ENCODE measurements at places on chromosomes 2 and 18. TPM values are rescaled to one million over a fixed set of nuclear protein-coding genes. Genes with fewer than 3 reads are reported as not detected.

DNA sequence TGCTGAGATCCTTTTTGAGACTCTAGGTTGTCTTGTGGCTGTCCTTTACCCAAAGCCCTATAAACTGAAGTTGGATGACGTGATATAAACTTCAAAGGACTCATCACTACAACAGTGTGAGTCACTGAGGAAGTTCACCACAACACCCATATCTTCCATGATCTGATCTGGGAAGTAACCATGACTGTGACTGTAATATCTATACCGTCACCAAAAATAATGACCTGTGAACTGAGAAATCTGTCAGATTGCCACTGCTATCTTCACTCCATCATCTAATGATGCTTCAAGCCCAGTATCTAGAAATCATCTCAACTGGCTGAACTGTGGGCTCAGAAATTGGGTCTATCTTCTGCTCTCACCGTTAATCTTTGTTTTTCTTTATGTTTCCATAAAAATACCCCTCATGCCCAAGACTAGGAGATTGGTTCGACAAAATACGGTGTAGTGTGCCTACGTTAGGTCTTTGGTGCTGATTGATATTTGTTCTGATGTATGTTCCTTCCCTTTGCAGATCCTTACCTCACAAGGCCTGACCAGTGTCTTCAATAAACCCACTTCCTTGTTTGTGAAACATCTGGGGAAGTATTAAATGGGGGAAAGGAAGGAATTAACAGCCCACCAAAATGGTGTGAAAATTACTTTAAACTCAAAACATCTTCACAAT lies 78.2 kb downstream of the MYL12B start:
- no peaks in the 10 kb centered on the region for H3K36me3 ChIP-seq
- H3K27ac ChIP-seq: no peak overlapping the region
- no peaks in the 10 kb centered on the region for H3K27me3 ChIP-seq
- H3K4me3 ChIP-seq: no peak overlapping the region
- H3K4me1 ChIP-seq: no peaks in the 10 kb centered on the region

- H3K4me3 ChIP-seq: peak overlapping the region; percentile 57
- H3K4me1 ChIP-seq: peaks cover 41% of the 10 kb centered on the region
- H3K27ac ChIP-seq: peak overlapping the region; percentile 76
- DNase-seq: no peak
- H3K36me3 ChIP-seq: no peaks in the 10 kb centered on the region
Observed at GRCh38 chr2:98445683-98446581, 1.3 kb downstream of the INPP4A start.

DNA sequence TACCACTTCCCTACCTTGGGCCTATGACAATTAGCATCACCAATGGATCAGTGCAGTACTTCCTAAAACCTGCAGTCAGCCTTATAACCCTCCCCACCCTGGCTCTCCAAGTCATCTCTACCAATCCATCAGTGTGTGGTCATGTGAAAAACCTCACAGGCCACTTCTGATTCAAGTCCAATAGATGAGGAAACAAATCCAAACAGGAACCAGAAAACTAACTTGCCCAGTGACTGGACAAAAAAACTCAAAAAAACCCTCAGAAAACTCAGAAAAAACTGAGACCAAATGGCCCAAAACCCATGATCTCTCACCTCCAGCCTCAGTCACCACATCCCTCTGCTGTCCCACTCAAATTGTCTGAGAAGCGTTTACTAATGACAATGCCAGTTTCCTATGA lies 43.3 kb downstream of the TGFA start:
- H3K4me3 ChIP-seq: no peak overlapping the region
- no peak overlapping the region for H3K27ac ChIP-seq
- H3K36me3 ChIP-seq: no peaks in the 10 kb centered on the region
- H3K4me1 ChIP-seq: no peaks in the 10 kb centered on the region
- no peaks in the 10 kb centered on the region for H3K27me3 ChIP-seq
- no peak for DNase-seq

DNA sequence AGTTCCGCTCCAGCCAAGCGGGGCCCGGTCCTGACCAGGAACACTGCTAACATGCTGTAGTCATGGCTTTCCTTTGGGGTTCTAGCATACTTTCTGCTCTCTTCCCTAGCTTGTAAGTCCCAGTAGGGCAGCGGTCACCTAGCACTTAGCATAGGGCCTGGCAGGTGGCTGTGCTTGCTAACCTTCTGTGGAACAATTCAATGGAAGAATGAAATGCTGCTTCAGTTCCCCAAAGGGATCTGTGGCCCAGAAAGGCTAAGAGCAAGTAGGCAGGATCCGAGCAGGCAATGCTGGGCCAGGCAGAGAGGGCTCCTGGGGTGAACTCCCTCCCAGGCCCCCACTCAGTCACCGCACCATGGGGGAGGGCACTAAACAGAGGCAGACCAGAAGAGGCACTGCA lies 266.8 kb downstream of the CELF4 start:
- DNase-seq: no peak
- no peak overlapping the region for H3K4me3 ChIP-seq
- peaks cover 15% of the 10 kb centered on the region for H3K4me1 ChIP-seq
- no peaks in the 10 kb centered on the region for H3K27me3 ChIP-seq
- peak overlapping the region; percentile 35 for H3K27ac ChIP-seq
- H3K36me3 ChIP-seq: no peaks in the 10 kb centered on the region

DNA sequence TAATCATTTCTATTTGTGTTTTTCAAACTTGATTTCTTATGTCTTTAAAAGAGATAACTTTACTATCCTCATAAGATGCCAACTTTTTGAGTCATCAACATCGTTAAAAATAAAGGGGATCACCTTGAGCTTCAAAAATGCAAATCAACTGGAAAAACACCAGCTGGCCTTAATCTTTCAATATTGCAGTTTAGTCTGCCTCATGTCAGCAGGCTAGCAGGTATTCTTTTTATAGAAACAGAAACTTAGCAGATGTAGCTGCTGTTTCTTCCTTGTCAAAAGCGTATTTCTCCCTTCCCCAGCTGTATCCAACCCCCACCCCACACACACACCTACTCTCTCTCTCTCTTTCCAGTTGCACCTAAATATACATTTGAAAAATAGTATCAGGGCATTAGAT lies 154.1 kb upstream of the ZNF804A start:
- no peaks in the 10 kb centered on the region for H3K36me3 ChIP-seq
- no peaks in the 10 kb centered on the region for H3K27me3 ChIP-seq
- no peak overlapping the region for H3K27ac ChIP-seq
- H3K4me1 ChIP-seq: no peaks in the 10 kb centered on the region

DES gene
- polyA plus RNA-seq: 162 TPM

CKAP2L gene
- polyA plus RNA-seq: under 0.01 TPM

ABCB11 gene
- polyA plus RNA-seq: 0.60 TPM

CXCR2 gene
- polyA plus RNA-seq: 0.60 TPM

- H3K27ac ChIP-seq: no peak overlapping the region
- H3K4me1 ChIP-seq: no peaks in the 10 kb centered on the region
- H3K4me3 ChIP-seq: no peak overlapping the region
- no peak for DNase-seq
- H3K27me3 ChIP-seq: no peaks in the 10 kb centered on the region
Observed at GRCh38 chr18:73638709-73639108, 508.9 kb downstream of the FBXO15 start.

DNA sequence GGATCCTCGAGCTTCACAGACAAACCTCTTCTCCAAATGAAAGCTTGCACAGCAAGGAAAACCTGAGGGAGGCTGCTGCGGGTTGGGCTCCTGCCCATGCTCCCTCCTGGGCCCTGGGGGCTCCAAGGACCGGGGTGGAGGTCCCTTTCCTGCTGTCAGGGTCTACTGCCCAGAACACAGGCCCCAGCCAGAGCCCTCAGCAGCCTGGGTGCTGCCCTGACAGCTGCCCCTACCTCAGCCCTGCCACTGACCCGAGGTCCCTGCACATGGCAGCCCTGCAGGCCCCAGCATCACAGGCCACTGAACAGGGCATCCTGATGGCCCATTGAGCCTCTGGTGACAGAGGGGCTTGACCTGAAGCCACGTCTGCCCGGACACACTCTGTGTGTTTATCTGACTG lies 41.0 kb downstream of the CROCC2 start:
- H3K27me3 ChIP-seq: no peaks in the 10 kb centered on the region
- peak; percentile 13 for DNase-seq
- H3K27ac ChIP-seq: no peak overlapping the region
- no peaks in the 10 kb centered on the region for H3K4me1 ChIP-seq
- H3K36me3 ChIP-seq: no peaks in the 10 kb centered on the region

MFSD6 gene
- polyA plus RNA-seq: 8.4 TPM

DNA sequence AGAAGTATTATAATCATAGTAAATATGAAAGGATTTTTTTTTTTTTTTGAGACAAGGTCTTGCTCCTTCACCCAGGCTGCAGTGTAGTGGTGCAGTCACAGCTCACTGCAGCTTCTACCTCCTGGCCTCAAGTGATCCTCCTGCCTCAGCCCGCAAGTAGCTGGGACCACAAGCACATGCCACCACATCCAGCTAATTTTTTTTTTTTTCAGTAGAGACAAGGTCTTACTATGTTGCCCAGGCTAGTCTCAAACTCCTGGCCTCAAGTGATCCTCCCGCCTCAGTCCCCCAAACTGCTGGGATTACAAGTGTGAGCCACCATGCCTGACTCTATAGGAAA lies 301.6 kb upstream of the STON1 start:
- no peak overlapping the region for H3K27ac ChIP-seq
- H3K36me3 ChIP-seq: no peaks in the 10 kb centered on the region
- DNase-seq: no peak
- H3K27me3 ChIP-seq: no peaks in the 10 kb centered on the region
- H3K4me1 ChIP-seq: no peaks in the 10 kb centered on the region
- H3K4me3 ChIP-seq: no peak overlapping the region

- H3K36me3 ChIP-seq: no peaks in the 10 kb centered on the region
- no peaks in the 10 kb centered on the region for H3K27me3 ChIP-seq
- no peak overlapping the region for H3K27ac ChIP-seq
- H3K4me1 ChIP-seq: no peaks in the 10 kb centered on the region
- DNase-seq: no peak
Observed at GRCh38 chr2:172921532-172922236, 154.0 kb upstream of the MAP3K20 start.

GRCh38 chr2:174606336-174606735 lies 8.7 kb upstream of the WIPF1 start:
- DNase-seq: peak; percentile 82
- peak overlapping the region; percentile 68 for H3K27ac ChIP-seq
- no peak overlapping the region for H3K4me3 ChIP-seq
- no peaks in the 10 kb centered on the region for H3K36me3 ChIP-seq
- peaks cover 41% of the 10 kb centered on the region for H3K4me1 ChIP-seq
- no peaks in the 10 kb centered on the region for H3K27me3 ChIP-seq

- no peaks in the 10 kb centered on the region for H3K4me1 ChIP-seq
- H3K4me3 ChIP-seq: no peak overlapping the region
- no peak for DNase-seq
- no peaks in the 10 kb centered on the region for H3K27me3 ChIP-seq
- H3K36me3 ChIP-seq: no peaks in the 10 kb centered on the region
Observed at GRCh38 chr18:25518716-25519053, 166.7 kb upstream of the ZNF521 start.

C2orf80 gene
- not detected for polyA plus RNA-seq

GRCh38 chr2:45912109-45912508 lies 260.6 kb downstream of the PRKCE start:
- no peaks in the 10 kb centered on the region for H3K36me3 ChIP-seq
- H3K27me3 ChIP-seq: no peaks in the 10 kb centered on the region
- H3K4me1 ChIP-seq: no peaks in the 10 kb centered on the region
- H3K27ac ChIP-seq: no peak overlapping the region
- no peak overlapping the region for H3K4me3 ChIP-seq
- DNase-seq: no peak

- no peak overlapping the region for H3K27ac ChIP-seq
- no peaks in the 10 kb centered on the region for H3K27me3 ChIP-seq
- no peak for DNase-seq
- no peak overlapping the region for H3K4me3 ChIP-seq
- no peaks in the 10 kb centered on the region for H3K36me3 ChIP-seq
Observed at GRCh38 chr2:60058781-60059180, 494.7 kb downstream of the BCL11A start.

DNA sequence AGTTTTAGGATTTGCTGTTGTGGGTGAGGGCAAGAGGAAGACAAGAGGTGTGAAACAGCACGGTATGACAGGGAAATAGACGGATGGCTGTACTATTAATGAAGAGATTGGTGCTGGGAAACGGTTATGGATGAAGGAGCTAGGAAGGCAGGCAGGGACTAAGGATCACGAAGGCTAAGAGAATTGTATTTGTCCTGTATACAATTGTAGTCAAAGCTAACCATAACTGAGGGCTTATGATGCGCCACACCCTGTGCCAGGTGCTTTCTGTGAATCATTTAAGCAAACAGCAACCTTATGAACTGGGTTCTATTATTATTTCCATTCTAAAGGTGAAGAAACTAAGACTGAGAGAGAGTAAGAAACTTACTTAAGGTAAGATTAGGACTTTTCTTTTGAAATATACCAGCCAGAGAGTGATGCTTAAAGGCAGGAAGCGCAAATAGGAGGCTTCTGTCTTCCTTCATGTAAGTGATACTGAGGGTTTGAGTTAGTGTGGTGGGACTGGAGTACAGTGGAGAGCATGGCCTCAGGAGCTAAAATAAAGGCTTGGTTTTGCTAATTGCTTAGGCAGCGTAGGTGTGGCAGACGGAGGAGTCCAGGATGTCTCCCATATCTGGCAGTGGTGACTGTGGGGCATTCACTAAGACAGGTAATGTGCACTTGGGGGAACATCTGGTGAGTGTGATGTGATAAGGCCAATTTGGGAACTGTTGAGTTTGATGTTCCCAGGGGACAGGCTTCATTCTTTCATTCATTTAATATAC lies 85.8 kb downstream of the PLEKHM3 start:
- H3K27ac ChIP-seq: no peak overlapping the region
- no peaks in the 10 kb centered on the region for H3K4me1 ChIP-seq
- DNase-seq: no peak
- no peaks in the 10 kb centered on the region for H3K27me3 ChIP-seq
- no peaks in the 10 kb centered on the region for H3K36me3 ChIP-seq

DNA sequence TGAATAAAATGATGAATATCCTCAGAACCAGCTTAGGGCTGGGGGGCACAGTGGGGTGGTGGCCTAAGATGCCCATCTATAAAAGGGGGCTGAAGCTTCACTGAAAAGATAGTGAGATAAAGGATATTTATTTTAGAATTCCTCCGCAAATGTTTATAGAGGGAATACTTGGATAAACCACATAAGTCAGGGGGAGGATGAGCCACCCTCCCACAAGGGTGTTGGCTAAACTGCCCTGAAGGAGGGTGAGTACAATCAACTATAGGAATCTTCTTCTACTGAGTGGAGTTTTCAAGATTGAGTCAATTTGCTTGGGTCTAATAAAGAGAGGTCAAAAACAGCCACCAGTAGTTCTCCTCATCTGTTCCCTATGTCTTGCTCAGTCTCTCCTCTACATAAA lies 114.5 kb upstream of the TANK start:
- no peak for DNase-seq
- no peaks in the 10 kb centered on the region for H3K36me3 ChIP-seq
- no peaks in the 10 kb centered on the region for H3K27me3 ChIP-seq
- no peak overlapping the region for H3K4me3 ChIP-seq

- no peaks in the 10 kb centered on the region for H3K36me3 ChIP-seq
- H3K27ac ChIP-seq: no peak overlapping the region
- no peak overlapping the region for H3K4me3 ChIP-seq
- DNase-seq: no peak
- no peaks in the 10 kb centered on the region for H3K27me3 ChIP-seq
Observed at GRCh38 chr2:206432193-206433082, 10.9 kb upstream of the ADAM23 start.
